ENCODE measurements at places on chromosomes 5 and 9.

DNA sequence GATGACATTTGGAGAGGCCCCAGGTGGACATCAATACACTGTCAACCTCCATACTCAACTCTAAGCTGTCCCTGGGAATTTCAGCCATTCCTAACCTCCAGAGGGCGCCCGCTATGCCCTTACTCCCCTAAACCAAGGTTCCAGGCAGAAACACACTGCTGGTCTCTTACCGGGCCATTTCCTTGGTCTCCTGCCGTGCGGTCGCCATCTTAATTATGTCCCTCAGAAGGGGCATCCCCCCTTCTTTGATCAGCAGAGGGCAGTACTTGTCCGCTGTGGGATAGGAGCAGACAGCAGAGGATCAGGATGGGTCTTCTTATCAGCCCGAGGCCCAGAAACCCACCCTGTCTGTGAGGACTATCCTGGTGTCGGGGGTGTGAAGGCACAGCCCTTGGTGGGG lies 9.3 kb upstream of the ZDHHC12 start:
- DNase-seq, result no peak

DNA sequence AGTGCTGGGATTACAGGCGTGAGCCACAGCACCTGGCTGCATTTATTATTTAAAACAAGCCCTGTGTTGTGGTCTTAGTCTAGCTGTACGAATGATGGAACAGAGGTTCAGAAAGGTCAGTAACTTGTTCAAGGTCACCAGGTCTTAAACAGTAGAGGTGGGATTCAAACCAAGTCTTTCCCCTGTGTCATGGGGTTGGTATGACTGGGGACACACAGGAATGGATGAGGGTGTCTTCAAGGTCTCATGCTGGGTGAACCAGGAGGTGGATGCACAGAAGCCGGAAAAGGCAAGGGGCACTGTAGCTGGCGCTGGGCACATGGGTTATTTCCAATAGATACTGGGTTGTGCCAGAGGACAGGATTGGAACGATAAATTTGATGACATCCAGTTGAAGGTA lies 32.2 kb upstream of the TJP2 start:
- no peak for DNase-seq

GRCh38 chr9:95182854-95183563 lies 134.5 kb downstream of the FANCC start:
- DNase-seq, result no peak

DNA sequence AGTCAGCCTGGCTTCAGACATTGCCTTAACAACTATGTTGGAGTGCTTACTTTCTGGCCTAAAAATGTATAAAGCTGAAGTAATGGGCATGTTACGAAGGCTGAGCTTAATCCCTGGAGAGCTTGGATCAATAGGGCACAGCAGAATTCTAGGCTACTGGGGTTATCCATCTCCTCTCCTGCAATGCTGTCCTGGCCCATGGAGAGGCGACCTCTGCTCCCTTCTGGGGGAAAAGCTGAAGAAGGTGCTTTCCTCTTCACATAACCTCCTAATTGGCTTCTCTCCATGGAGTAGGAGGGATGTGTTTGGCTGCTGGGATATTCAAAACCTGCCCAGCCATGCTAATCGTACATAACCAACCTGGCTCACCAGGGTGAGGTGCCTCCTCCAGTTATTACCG lies 403.5 kb downstream of the DMRT2 start:
- no peak for DNase-seq

- no peak for DNase-seq
These were observed 491.6 kb downstream of the SEMA5A start for GRCh38 chr5:9054322-9054721.

DNA sequence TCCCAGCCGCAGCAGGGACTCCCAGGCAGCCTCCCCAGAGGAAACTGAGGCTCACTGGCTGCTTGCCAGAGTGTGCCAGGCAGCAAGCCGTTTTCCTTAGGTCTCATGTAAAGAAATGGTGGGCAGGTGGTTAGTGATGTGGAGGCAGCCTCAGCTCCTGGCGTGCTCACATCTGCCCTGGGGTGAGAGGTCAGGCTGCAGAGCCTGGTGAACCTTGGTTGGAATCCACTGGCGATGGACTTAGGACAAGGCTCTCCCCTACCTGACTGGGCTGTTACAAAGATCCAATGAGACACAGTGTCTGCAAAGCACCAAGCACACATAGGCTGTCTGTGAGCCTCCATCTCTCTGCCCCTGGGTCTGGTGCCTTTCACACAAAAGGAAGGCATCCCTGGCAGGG lies 30.9 kb downstream of the LHX6 start:
- no peak for DNase-seq

DNA sequence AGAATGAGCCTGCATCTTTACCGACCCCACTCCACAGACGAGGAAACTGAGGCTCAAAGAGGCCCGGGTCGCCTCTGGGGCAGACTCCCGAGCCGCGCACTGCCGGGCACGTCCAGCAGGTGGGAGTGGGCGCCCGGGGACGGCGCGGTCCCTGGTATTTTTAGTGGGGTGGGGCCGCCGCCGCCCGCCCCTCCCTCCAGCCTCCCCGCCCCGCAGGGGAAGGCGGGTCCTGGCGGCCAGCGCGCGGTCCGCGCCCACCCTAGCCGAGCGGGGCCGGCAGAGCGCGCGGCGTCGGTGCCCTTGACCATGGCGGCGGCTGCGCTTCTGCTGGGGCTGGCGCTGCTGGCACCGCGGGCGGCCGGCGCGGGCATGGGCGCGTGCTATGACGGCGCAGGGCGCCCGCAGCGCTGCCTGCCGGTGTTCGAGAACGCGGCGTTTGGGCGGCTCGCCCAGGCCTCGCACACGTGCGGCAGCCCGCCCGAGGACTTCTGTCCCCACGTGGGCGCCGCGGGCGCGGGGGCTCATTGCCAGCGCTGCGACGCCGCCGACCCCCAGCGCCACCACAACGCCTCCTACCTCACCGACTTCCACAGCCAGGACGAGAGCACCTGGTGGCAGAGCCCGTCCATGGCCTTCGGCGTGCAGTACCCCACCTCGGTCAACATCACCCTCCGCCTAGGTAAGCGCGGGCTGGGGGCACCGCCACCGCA lies at the start of gene LAMC3:
Gene LAMC3, plus strand, starts transcription at position 266 of the 710 bp plus-strand sequence. Its CDS starts 41 bp downstream, at position 307.
- DNase-seq, result no peak

DNA sequence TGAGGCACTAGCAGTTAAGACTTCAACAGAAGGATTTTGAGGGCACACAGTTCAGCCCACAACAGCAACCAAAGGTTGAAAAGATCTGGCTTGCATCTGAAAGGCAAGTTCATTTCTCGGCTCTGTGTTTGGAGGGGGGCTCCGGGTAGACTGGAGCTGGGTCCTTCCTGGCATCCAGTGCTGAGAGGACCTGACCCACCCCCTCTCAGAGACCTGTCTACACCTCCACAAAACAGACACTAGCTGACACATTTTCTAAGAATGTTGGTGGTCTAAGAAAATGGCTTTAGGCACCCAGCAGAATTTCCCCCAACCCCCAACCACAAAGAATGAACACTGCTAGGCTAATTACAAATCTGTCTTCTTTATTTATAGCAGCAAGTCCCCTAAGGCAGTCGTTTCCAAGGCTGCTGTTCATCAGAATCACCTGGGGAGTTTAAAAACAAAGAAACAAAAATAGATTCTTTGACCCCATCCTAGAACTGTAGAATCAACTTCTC lies 6.2 kb upstream of the PTCH1 start:
- DNase-seq, result no peak

GRCh38 chr5:675111-675870 lies 17.9 kb downstream of the TPPP start:
- DNase-seq, result no peak

- no peak for DNase-seq
These were observed 13.4 kb upstream of the TXNDC8 start for GRCh38 chr9:110351009-110351467.

DNA sequence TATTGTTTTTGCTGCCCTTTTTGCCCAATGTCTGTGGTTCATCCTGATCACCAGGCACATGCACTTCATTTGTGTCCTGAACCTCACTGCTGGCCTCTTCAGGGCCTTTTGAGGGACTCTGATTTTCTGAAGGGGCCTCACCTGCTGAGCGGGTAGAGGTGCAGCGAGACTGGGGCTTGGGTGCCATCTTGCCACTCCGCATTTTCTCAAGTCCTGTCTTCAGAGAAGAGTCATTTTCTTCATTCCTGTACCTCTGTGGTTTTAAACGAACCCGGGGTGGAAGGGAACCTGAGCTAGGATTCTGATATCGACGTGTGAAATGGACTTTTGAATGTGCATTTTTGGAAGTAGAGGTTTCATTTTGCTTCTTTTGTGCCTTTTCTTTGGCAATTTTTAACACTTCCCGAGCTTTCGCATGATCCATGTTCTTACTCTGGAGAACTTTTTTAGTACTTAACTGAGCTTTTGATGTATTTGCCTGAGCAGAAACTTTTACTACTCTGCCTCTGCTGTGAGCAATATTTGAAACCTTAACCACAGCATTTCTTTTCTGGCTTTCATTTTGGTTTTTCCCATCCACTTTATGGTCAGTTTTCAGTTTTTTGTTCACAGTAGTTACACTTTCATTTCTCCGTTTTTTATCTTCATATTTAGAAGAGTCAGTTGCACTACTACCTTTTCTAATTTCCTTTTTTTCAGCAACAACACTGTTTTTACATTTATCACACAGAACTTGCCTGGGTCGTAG lies 26.1 kb downstream of the PWWP2A start:
- no peak for DNase-seq

DNA sequence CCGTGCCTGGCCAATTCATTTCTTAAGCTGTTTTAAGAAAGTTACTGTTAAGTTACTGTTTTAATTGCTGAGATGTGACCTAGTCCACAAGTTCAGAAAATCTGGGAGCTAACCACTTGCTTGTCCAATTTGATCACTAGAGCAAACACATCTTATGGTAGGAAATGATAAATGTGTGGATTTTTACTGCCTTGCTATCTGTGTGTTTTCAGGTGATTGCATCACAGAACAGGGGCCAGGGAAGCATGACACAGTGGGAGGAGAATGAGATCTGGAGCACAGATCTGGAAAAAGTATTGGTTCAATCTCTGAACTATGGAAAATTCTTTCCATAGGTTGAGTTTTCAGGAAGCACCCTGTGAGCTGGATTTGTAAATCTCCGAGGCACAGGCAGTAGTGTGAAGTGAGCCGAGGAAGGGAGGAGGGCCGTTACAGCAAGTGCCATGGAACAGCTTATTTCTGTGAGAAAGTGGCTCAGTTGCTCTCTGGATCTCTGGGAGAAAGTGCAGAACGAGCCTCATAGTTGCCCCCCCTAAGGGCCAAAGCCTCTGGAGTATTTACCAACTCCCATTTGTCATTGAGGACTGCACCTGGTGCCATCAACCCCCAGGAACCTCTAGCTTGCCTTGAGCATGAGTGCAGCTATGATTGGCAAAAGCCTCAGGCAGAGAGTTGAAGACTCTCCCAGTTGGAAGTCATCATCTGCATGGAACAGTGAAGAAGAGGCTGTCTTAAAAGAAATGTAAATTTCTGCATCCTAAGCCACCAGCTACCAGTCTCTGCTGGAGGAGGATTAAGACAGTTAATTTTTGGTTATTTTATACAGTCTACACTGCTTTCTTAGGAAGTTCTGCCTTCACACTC lies 161.8 kb upstream of the CLINT1 start:
- no peak for DNase-seq

DNA sequence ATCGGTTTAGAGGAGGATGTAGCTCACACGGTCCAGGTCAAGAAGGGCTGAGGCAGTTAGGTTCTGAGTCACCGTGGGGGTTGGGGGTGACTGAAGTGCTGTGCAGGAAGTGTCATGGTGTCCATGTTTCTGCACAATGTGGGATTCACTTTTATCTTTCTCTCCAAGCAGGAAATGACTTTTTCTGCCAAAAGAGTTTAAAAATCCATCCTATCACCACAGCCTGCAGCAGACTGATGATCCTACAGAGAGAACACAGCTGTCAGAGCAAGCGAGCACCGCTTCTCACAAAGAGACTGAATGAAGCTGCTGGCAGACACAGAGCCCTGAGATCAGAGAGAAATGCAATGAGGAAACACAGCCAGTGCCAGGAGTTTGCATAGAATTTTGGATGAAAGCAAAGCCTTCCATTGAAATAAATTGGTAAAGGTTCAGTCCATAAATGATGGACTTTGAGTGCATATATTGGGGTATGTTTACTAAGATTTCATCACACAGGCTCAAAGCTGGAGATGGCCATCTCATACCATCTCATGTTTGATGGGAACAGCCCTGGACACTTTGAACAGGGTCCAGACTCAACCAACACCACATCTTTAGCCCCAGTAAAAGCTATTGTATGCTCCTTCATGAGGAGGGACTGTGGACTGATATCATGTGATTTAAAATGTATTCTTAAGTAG lies 213.9 kb upstream of the FBXL7 start:
- DNase-seq, result no peak

DNA sequence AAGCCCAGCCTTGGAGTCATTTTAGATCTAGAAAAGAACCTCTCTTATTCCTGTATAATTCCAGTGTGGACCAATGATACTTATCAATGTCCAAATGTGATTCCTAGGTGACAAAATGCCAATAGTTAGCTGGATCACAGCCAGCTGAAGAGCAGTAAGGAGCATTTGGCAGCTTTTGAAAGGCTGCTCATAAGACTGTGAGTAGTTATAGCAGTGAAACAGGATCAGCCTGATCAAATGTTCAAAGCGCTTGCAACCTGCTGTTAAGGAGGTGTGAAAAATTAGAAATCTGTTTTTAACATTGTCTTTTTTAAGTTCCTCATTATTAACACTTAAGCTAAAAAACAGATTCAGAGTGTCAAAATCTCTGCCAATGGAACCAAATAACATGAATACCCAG lies 85.1 kb downstream of the SSBP2 start:
- no peak for DNase-seq

GRCh38 chr9:3863111-3863528 lies 337.3 kb upstream of the RFX3 start:
- no peak for DNase-seq

DNA sequence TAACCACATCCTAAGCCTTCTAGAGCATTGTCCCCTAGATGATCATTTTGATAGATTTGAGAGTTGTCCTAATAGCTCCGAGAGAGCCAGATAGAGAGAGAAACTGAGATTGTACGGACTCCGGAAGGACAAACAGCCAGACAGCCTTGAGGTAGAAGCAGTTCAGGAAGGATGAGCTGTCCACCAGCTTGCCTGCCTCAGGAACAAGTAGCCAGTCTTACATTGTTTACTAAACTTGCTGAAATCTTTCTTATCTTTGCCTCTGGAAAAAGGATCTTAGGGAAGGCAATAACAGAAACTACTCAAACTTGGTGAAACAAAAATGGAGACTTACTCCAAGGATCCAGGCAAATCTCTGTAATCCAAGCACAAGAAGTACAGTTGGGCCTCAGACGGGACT lies 39.0 kb upstream of the SAP30L start:
- DNase-seq, result no peak

DNA sequence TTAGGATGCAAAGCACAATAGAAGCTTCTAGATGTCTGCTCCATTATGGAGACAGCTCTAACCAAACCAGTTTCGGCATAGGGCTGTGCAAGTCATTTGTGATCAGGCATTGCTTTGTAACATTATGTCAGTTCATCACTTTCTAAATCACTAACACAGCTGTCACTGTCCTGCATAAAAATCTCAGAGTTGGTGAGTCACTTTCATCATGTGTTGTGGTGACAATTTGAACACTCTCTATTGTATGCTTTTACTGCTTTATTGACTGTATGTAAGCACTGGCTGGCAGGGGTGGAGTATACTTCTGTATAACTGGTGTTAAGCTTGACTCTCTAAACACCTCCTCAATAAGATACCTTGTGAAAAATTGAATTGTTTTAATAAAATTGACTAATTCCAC lies 77.9 kb downstream of the SLCO4C1 start:
- no peak for DNase-seq

GRCh38 chr9:3263698-3264097 lies 262.1 kb downstream of the RFX3 start:
- DNase-seq, result no peak

GRCh38 chr5:40321514-40321913 lies 358.2 kb upstream of the PTGER4 start:
- DNase-seq, result no peak
